ENCODE measurements at places on chromosomes 16 and 17.

DNA sequence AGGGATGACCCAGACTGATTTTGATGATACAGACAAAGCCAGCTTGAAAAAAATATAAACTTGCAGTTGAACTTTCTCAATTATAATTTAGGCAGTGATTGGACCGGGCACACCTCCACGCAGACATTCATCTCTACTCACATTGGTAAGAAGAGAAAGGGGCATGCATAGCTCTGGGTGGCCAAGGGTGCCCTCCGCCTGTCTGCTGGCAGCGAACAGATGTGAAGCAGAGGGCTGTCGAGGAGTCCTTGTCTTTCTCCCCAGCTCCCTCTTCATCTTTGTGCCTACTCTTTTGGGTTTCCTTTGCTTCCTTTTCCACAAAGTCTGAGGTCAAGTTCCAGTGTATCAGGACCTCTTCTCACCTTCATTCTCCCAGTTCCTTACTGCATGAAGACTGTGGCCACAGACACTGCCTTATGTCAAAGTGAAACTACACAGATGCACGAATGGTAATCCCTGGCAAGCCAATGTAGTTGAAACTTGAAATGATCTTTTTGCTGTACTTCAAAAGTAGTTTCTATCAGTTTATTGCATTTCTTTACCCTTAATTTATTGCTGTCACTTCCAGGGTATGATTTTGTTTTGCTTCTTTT, 343.7 kb upstream of the SOX9 start:
- DNase-seq, result no peak

- DNase-seq, result no peak
These were observed 11.8 kb downstream of the CYB5B start for GRCh38 chr16:69435977-69436820.

- no peak for DNase-seq
These were observed 67.1 kb downstream of the ABCC1 start for GRCh38 chr16:16016388-16016964.

DNA sequence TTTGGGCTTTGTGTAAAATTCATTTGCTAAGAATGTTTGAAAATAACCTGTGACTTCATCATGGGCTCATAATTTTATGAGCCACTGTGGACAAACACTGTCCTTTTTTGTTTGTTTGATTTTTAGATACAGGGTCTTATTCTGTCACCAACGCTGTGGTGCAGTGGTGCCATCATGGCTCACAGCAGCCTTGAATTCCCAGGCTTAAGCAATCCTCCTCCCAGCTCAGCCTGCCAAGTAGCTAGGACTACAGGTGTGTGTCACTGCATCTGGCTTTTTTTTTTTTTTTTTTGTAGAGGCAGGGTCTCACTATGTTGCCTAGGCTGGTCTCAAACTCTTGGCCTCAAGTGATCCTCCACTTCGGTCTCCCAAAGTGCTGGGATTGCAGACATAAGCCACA, 8.3 kb downstream of the TEX2 start:
- DNase-seq, result no peak

GRCh38 chr17:45319239-45319703, 2.5 kb upstream of the MAP3K14 start:
- no peak for DNase-seq

- DNase-seq, result no peak
These were observed 29.4 kb downstream of the RBFOX3 start for GRCh38 chr17:79581324-79581932.

- DNase-seq, result no peak
These were observed 73.1 kb upstream of the TANC2 start for GRCh38 chr17:62892870-62893338.

DNA sequence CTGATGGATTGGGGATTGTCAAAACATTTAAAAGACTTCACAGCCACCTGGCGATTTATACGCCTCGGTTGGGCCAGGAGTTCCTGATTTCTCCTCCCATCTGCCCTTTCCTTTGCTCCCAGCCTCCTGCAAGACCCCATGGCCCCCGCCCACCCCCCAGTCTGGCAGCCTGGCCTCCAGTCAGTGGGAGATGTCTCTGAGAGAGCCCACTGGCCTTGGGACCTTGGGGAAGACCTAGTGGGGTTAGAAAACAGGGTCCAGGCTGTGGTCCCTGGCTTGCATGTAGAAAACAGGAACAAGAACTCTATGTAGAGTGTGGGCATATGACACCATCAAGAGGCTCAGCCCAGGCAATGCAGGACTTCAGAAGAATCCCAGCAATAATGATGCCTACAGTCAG, 209.4 kb upstream of the C16orf82 start:
- no peak for DNase-seq

DNA sequence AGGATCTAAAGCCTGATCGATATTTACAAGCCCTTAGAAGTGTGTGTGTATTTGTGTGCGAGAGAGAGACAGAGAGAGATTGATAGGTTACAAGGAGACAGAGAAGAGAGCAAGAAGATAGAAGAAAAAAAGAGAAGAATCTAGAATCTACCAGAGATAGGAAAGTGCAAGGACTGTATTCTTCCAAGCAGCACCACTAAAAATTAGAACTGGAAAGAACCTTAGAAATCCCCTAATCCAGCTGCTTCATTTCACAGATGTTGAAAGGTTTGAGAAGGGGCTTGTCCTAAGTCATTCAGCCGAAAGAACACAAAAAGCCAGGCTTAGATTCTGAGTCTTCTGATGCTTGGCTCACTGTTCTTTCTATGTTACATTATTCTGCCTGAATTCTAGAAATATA, 92.2 kb downstream of the HS3ST3A1 start:
- DNase-seq, result no peak

- DNase-seq, result no peak
These were observed 2.8 kb downstream of the HAGH start for GRCh38 chr16:1823821-1824220.

All from activated naive CD8-positive, alpha-beta T cell treated with anti-CD3 and anti-CD28 coated beads, Interleukin-2, amount 10 ng/mL, durations not matched to agents 7 days and 5 days (primary cell).